Caudate nucleus (tissue), 63 donors: ENCODE measurements at places on chromosomes 3 and 15.

- DNase-seq = no peak
Measured at GRCh38 chr3:125052624-125053303, 3.0 kb downstream of the HEG1 start.

DNA sequence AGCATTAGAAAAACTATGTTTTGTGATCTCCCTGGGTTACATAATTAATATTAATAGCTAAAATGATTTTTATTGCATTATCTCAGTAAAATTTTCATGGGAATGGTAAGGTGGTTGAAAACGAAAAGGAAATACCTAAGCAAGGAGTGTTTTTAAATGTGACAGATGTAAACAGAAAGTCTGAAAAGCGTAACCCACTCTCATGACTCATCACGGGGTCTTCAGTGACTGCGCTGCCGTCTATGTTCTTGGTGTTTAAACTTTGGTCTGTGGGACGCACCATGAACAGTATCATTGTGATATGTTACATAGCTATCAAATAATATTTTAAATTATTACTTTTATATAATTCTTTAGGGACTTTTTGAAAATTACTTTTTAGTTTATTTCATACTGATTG lies 19.8 kb downstream of the LRCH3 start:
- DNase-seq = no peak

- no peak for DNase-seq
Measured at GRCh38 chr15:80317389-80318182, 65.6 kb upstream of the CTXND1 start.

- DNase-seq = no peak
Measured at GRCh38 chr3:99498550-99499234, 139.7 kb upstream of the COL8A1 start.

DNA sequence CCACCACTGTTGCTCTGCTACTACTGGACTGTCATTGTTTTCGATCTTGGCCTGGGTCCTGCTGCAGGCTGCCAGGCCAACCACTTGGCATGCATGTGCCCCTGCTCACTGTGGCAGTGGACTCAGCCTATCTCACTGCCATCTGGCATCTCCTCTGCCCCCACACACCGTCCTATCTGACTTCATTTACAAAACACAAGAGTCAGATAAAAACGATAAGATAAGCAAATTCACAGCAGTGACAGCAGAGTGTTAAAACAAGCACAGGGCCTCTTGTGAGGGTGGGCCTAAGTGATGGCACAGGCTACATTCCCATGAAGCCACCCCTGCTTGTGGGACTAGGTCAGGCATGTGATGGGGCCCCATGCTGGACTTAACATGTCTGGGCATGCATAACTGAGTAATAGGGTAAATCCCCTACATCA lies 68.1 kb downstream of the CRYGS start:
- peak; percentile 83 for DNase-seq

- DNase-seq = no peak
Measured at GRCh38 chr3:95459706-95460105, 1354.7 kb upstream of the EPHA6 start.

- no peak for DNase-seq
Measured at GRCh38 chr3:66795365-66795764, 202.7 kb upstream of the KBTBD8 start.

- DNase-seq = no peak
Measured at GRCh38 chr3:106399761-106400160, 530.9 kb upstream of the CBLB start.

- DNase-seq = no peak
Measured at GRCh38 chr3:156615592-156616173, 58.7 kb upstream of the TIPARP start.

- no peak for DNase-seq
Measured at GRCh38 chr15:90837094-90837493, 31.3 kb upstream of the FURIN start.

GRCh38 chr3:53261712-53262111 lies 5.9 kb upstream of the TKT start:
- DNase-seq = no peak

- DNase-seq = peak; percentile 22
Measured at GRCh38 chr3:8052659-8053058, 449.0 kb upstream of the LMCD1 start.

GRCh38 chr15:25342629-25343028 lies 96.2 kb downstream of the UBE3A start:
- DNase-seq = no peak

DNA sequence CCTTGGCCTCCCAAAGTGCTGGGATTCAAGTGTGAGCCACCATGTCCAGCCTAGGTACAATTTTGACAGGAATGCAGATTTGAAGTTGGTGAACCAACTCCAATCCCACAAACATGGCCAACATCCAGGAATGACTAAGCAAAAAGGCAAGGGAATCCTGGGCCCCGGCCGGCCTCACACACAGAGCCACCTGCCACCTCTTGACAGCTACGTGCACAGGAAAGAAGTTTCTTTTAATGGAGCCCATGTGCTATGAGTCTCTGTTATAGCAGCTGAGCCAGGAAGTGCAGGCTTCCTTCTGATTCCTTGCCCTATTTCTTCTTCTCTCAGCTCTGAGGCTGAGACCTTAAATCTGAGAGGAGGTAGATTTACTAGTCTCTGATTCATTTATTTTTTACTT lies 8.8 kb downstream of the TMEM40 start:
- no peak for DNase-seq
